ENCODE measurements at places on chromosomes 5 and 9. TPM values are rescaled to one million over a fixed set of nuclear protein-coding genes. Genes with fewer than 3 reads are reported as not detected.

DNA sequence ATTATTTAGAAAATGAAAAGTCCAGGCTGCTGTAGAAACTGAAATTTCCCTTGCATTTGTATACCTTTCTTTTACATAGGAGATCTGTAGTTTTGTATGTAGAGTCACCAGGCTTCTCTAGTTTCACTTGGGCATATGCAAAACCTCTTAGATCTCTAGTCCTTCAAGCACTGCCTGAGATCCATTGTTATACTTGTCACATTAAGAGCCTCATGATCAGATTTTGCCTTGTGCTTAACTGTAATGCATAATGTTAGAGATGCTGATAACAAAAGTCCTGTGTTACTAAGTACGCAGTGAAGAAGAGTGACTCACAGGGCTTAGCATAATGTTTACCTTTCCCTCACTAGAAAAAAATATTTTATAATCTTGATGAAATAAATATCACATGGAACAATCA lies 250.2 kb downstream of the CYLC2 start:
- no peak for DNase-seq
- H3K27ac ChIP-seq = no peak overlapping the region
- no peak overlapping the region for H3K4me3 ChIP-seq
- no peaks in the 10 kb centered on the region for H3K4me1 ChIP-seq
- H3K27me3 ChIP-seq = no peaks in the 10 kb centered on the region

- H3K36me3 ChIP-seq = no peaks in the 10 kb centered on the region
- H3K4me3 ChIP-seq = no peak overlapping the region
- H3K27ac ChIP-seq = no peak overlapping the region
- no peak for DNase-seq
- no peaks in the 10 kb centered on the region for H3K4me1 ChIP-seq
These were observed 158.9 kb downstream of the ADAMTSL1 start for GRCh38 chr9:18632632-18633403.

- H3K4me1 ChIP-seq = no peaks in the 10 kb centered on the region
- H3K27me3 ChIP-seq = peaks cover 9% of the 10 kb centered on the region
- no peaks in the 10 kb centered on the region for H3K36me3 ChIP-seq
- no peak overlapping the region for H3K4me3 ChIP-seq
These were observed 15.6 kb upstream of the NREP start for GRCh38 chr5:111772456-111773122.

GRCh38 chr9:26891726-26892125 lies 876 bp downstream of the CAAP1 start:
- peak overlapping the region; percentile 90 for H3K4me3 ChIP-seq
- no peak for DNase-seq
- peak overlapping the region; percentile 99 for H3K27ac ChIP-seq
- no peaks in the 10 kb centered on the region for H3K27me3 ChIP-seq
- H3K36me3 ChIP-seq = peaks cover 12% of the 10 kb centered on the region

GRCh38 chr5:60809891-60810425 lies 34.1 kb downstream of the ELOVL7 start:
- no peak overlapping the region for H3K27ac ChIP-seq
- H3K27me3 ChIP-seq = peaks cover 2% of the 10 kb centered on the region
- H3K36me3 ChIP-seq = no peaks in the 10 kb centered on the region
- no peak for DNase-seq
- no peak overlapping the region for H3K4me3 ChIP-seq

GRCh38 chr9:88773627-88774244 lies 217.5 kb upstream of the S1PR3 start:
- no peak for DNase-seq
- peaks cover 19% of the 10 kb centered on the region for H3K27me3 ChIP-seq
- no peak overlapping the region for H3K27ac ChIP-seq
- no peaks in the 10 kb centered on the region for H3K4me1 ChIP-seq
- no peaks in the 10 kb centered on the region for H3K36me3 ChIP-seq

Gene RBM22
- total RNA-seq = 59.7 TPM

DNA sequence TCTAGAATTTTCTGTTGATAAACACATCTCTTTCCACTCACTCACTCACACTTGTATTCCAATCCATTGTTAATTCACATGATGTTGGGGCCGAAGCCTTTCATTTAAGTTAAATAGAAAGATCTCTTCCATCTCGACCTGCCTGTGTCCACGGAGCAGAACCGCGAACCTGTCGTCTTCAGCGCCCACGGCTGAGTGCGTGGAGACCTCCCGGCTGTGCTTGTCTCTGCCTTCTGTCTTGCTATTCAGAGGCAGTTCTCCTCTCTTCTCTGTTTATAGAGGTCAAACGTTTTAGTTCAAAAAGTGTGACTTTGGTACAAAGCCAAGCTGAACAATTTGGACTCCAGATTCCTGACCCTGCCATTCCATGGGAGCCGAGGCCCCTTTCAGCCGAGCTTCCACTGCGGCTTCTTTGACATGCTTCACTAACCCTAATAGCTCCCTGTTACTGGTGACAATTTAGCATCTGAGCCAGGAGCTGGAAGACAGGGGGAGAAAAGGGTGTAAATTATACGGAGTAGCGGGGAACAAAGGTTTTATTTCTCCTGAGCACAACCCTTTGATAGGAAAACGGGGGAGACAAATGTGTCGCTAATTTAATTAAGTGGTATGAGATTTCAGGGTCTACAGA lies 314.4 kb upstream of the IRX4 start:
- H3K36me3 ChIP-seq = no peaks in the 10 kb centered on the region
- no peak overlapping the region for H3K27ac ChIP-seq
- peaks cover 8% of the 10 kb centered on the region for H3K27me3 ChIP-seq
- no peak overlapping the region for H3K4me3 ChIP-seq
- no peaks in the 10 kb centered on the region for H3K4me1 ChIP-seq

DNA sequence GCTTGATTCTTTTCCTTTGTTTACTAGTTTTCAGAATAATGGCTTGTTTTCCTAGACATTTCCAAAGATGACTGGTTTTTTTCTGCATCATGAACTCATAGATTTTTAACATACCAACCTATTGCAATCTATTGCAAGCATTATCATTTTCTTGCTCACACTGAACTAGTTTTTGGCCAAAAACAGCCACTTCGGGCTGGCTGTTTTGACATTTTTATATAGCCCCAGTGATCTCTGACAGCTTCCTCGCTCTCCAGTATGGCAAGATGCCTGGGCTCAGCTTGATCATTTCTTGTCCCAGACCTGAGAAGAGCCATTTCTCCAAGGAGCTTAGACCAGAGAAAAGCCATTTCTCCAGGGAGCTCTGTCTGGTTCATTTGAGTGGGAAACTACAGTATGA lies 94.3 kb upstream of the MAMDC2 start:
- DNase-seq = no peak
- H3K27ac ChIP-seq = no peak overlapping the region
- no peaks in the 10 kb centered on the region for H3K4me1 ChIP-seq
- H3K27me3 ChIP-seq = peaks cover 16% of the 10 kb centered on the region

Gene GABRA1
- not detected for total RNA-seq

Gene PKD2L2
- not detected for total RNA-seq

Gene LMX1B
- not detected for total RNA-seq

GRCh38 chr5:44997506-44997905 lies 188.8 kb downstream of the MRPS30 start:
- no peaks in the 10 kb centered on the region for H3K27me3 ChIP-seq
- DNase-seq = no peak
- no peaks in the 10 kb centered on the region for H3K36me3 ChIP-seq

Gene PCDHGB4
- not detected for total RNA-seq

Gene MOCS2
- total RNA-seq = 18.6 TPM

- DNase-seq = no peak
- no peaks in the 10 kb centered on the region for H3K36me3 ChIP-seq
- H3K27me3 ChIP-seq = no peaks in the 10 kb centered on the region
- H3K4me1 ChIP-seq = no peaks in the 10 kb centered on the region
These were observed 57.8 kb upstream of the NRARP start for GRCh38 chr9:137359850-137360249.

Gene STC2
- 40.9 TPM for total RNA-seq

GRCh38 chr9:92299116-92299515 lies 5.6 kb upstream of the IARS1 start:
- H3K27ac ChIP-seq = peak overlapping the region; percentile 64
- H3K4me1 ChIP-seq = peaks cover 28% of the 10 kb centered on the region
- H3K4me3 ChIP-seq = no peak overlapping the region
- H3K27me3 ChIP-seq = no peaks in the 10 kb centered on the region

DNA sequence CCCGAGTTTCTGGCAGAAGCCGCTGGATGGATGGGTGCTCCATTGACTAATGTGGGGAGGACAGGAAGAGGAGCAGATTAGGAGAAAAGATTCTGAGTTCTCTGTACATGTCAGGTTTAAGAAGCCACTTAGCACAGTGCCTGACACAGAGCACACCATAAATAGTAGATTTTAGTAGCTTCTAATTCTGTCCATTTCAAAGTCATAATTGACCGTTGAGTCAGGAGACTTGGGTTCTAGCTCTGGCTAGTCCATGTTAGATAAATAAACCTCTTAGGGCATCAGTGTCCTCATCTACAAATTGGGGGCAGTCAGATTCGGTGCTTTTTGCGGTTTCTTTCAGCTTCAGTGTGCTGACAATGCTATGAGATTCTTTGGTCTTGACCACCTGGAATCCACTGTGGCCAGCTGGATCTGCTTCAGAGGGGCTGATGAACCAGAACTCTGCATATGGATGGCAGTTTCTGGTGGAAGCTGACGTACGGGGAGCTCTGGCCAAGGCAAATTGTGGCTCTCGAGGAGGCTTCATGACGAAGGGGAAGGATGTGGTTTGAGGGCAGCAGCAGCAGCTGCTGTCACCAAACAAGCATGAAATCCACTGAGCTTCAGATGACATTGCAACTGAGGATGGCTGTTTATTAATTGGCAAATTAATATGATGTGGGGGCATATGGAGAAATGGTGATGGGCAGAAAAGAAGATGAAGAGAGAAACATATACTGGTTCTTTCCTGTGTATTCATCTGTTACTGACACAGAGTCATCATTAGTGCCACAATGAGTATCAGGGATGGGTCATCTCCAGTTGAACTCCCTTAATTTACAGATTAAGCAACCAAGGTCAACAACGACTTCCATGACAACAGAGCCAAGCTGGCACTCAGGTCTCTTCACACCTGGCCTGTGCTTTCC lies 134.4 kb downstream of the AOPEP start:
- no peaks in the 10 kb centered on the region for H3K27me3 ChIP-seq
- peaks cover 4% of the 10 kb centered on the region for H3K36me3 ChIP-seq
- peak overlapping the region; percentile 82 for H3K27ac ChIP-seq

GRCh38 chr5:111518777-111519176 lies 6.4 kb upstream of the STARD4 start:
- no peak overlapping the region for H3K4me3 ChIP-seq
- DNase-seq = no peak
- no peaks in the 10 kb centered on the region for H3K36me3 ChIP-seq
- H3K27ac ChIP-seq = no peak overlapping the region

- H3K4me1 ChIP-seq = peaks cover 15% of the 10 kb centered on the region
- no peak overlapping the region for H3K27ac ChIP-seq
- DNase-seq = no peak
- no peaks in the 10 kb centered on the region for H3K27me3 ChIP-seq
- no peak overlapping the region for H3K4me3 ChIP-seq
These were observed 58.6 kb downstream of the PAM start for GRCh38 chr5:102813740-102814139.

GRCh38 chr5:108531367-108532128 lies 149.7 kb upstream of the FBXL17 start:
- H3K27me3 ChIP-seq = peaks cover 7% of the 10 kb centered on the region
- no peak overlapping the region for H3K27ac ChIP-seq
- no peaks in the 10 kb centered on the region for H3K36me3 ChIP-seq

DNA sequence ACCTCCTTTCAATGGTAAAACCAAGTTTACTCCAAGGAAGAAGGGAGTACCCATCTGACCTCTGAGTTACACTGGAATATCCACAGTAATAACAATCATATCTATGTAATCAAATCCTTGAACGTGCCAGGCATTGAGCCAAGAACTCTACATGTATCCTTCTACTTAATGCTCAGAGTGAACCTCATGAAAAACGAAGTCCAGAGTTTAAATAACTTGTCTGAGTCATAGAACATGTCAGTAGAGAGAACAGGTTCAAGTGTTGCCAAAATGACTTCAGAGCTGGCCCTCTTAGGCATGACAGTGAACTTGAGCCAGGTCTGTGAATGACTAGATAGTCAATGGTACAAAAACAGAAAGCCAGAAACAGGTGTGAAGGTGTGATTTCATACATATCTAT lies 164.1 kb upstream of the ZNF618 start:
- H3K4me3 ChIP-seq = no peak overlapping the region
- H3K27me3 ChIP-seq = peaks cover 6% of the 10 kb centered on the region
- H3K4me1 ChIP-seq = no peaks in the 10 kb centered on the region

- H3K4me3 ChIP-seq = no peak overlapping the region
- H3K27ac ChIP-seq = no peak overlapping the region
- no peaks in the 10 kb centered on the region for H3K4me1 ChIP-seq
These were observed 381.9 kb upstream of the ZNF462 start for GRCh38 chr9:106481013-106481609.

Gene NMUR2
- total RNA-seq = not detected

- H3K36me3 ChIP-seq = no peaks in the 10 kb centered on the region
- no peak for DNase-seq
- H3K27ac ChIP-seq = no peak overlapping the region
- H3K4me3 ChIP-seq = no peak overlapping the region
These were observed 17.5 kb downstream of the TMEM171 start for GRCh38 chr5:73137563-73138530.

GRCh38 chr5:80854583-80854982 lies 105.6 kb upstream of the RASGRF2 start:
- DNase-seq = no peak
- H3K36me3 ChIP-seq = peaks cover 50% of the 10 kb centered on the region
- H3K27ac ChIP-seq = no peak overlapping the region
- no peaks in the 10 kb centered on the region for H3K27me3 ChIP-seq
- H3K4me1 ChIP-seq = peaks cover 14% of the 10 kb centered on the region

GRCh38 chr9:78253285-78253684 lies 17.4 kb downstream of the CEP78 start:
- DNase-seq = no peak
- H3K36me3 ChIP-seq = peaks cover 21% of the 10 kb centered on the region
- H3K27ac ChIP-seq = no peak overlapping the region
- H3K4me1 ChIP-seq = peaks cover 3% of the 10 kb centered on the region

GRCh38 chr5:181221792-181222629 lies 1.1 kb upstream of the TRIM41 start:
- H3K27ac ChIP-seq = peak overlapping the region; percentile 97
- H3K36me3 ChIP-seq = peaks cover 20% of the 10 kb centered on the region
- peak; percentile 96 for DNase-seq

Gene ZCCHC7
- total RNA-seq = 37.0 TPM

Gene BAAT
- total RNA-seq = not detected

Gene LHX2
- total RNA-seq = not detected

GRCh38 chr9:124411514-124412227 lies 3.6 kb downstream of the PSMB7 start:
- peaks cover 56% of the 10 kb centered on the region for H3K36me3 ChIP-seq
- H3K4me3 ChIP-seq = no peak overlapping the region
- H3K27ac ChIP-seq = no peak overlapping the region
- no peaks in the 10 kb centered on the region for H3K27me3 ChIP-seq
- no peak for DNase-seq

DNA sequence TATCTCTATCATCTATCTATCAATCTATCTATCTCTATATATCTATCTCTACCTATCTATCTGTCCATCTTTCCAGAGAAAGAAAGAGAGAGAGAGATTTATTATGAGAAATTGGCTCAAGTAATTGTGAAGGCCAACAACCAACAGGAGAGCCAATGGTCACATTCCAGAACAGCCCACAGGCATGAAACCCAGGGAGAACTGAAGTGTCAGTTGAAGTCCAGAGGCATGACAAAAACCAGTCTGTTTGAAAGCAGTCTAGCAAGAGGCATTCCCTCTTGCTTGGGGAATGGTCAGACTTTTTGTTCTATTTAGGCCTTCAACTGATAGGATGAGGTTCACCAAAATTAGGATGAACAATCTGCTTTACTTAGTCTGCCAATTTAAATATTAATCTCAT lies 87.6 kb upstream of the PLCXD3 start:
- no peak overlapping the region for H3K27ac ChIP-seq
- no peak for DNase-seq
- H3K27me3 ChIP-seq = no peaks in the 10 kb centered on the region
- no peak overlapping the region for H3K4me3 ChIP-seq

Gene GRM6
- not detected for total RNA-seq
